ENCODE measurements at places on chromosomes 12 and 14.

- DNase-seq, result no peak
Observed at GRCh38 chr14:99554184-99554583, 49.8 kb downstream of the CCDC85C start.

- DNase-seq, result no peak
Observed at GRCh38 chr14:90342327-90342726, 10.6 kb upstream of the NRDE2 start.

DNA sequence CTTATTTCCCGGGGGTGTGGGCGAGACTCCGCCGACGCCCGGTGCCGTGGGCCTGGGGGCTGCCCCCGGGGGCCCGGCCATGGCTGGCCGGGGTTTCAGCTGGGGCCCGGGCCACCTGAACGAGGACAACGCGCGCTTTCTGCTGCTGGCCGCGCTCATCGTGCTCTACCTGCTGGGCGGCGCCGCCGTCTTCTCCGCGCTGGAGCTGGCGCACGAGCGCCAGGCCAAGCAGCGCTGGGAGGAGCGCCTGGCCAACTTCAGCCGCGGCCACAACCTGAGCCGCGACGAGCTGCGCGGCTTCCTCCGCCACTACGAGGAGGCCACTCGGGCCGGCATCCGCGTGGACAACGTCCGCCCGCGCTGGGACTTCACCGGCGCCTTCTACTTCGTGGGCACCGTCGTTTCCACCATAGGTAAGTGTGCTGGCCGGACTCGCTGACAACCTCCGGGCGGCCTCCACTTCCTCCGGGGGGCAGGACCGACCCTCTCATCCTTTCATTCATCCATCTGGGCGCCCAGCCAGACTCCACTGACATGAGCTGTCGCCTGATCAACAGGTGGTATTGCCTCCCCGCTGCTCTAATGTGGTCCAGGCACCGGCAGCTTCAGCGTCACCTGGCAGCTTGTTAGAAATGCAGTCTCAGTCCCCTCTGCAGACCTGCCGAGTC, 467 bp downstream of the KCNK13 start:
- DNase-seq, result peak; percentile 49

DNA sequence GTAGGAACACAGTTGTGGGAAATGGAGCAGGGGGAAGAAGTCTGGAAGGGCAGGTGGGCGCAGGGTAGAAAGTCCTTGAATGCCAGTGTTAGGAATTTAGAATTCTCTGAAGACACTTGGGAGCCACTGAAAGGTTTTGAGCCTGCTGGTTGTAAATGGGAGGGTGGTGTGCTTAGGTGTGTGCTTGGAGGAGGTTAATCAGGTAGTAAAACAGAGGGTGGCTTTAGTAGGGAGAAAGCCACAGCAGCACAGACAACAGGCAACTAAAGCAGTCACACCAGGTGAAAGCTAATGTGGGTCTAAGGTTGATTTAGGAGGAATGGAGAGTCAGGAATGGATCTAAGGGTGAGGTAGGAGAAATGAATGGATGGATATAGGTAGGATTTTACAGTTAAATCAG, 385.0 kb downstream of the ZFP36L1 start:
- DNase-seq, result no peak

DNA sequence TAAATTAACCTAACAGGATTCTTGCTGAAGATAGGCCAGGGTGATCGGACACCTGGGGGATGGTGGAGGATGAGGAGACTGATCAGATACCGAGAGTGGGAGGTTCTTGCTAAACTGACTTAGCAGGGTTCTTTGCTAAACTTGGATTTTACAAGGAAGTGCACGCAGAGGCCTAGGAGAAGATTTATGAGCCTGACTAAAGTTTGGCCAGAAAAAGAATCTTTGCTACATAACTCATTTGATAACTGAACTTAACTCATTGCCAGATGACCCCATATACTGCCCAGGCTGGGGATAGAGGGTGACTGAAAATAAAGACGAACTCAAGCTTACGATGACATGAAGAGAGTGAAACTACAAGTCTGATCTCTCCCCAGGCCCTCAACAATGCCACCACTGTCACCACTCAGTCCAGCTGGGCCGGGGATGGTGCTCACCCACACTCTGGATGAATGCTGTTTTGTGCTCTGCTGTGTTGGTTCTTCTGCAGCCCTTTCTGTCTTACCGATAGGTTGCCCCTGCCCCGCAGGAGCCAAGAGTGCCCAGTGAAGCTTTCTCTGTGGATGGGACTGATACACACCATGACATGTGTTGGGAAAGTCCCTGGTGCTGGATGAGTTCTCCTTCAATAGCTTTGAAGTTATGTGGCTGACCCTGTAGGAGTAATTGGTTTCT, 29.0 kb downstream of the PPFIBP1 start:
- DNase-seq, result no peak

Measured in NCI-H748 treated with DMSO at 0.1 percent for 48 hours (cell line).